Fibroblast of the aortic adventitia (primary cell): ENCODE measurements at places on chromosomes 12 and 14. TPM values are rescaled to one million over a fixed set of nuclear protein-coding genes. Genes with fewer than 3 reads are reported as not detected.

The GDF11 gene
- 2.4 and 4.7 TPM in 2 replicates for total RNA-seq

The KRT73 gene
- not detected in 2 replicates for total RNA-seq

DNA sequence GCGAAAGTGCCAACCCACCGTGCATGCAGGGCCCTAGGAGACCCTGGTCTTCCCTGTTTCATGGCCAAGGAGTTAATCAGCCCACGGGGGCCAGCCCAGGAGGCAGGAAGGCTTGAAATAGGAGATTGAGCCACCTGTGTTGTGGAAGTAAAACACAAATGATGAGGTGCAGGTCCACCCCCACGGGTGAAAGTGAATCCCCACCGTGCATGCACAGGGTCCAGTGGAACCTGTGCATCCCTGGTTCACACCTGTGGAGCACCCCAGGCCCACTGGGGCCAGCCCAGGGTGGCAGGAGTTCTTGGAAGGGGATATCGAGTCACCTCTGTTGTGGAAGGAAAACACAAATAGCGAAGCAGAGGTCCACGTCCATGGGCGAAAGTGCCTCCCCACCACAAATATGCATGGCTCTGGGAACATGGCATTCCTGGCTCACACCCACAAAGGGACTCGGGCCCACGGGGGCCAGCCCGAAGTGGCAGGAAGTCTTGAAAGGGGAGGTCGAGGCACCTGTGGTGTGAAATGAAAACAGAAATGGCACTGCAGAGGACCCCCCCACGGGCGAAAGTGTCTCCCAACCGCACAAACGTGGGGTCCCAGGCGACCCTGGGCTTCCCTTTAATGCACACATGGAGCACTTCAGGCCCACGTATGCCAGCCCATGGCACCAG, 381.5 kb downstream of the ALG10 start:
- no peak for DNase-seq

GRCh38 chr14:66643344-66643743, 135.4 kb downstream of the GPHN start:
- peak; percentile 12 for DNase-seq

DNA sequence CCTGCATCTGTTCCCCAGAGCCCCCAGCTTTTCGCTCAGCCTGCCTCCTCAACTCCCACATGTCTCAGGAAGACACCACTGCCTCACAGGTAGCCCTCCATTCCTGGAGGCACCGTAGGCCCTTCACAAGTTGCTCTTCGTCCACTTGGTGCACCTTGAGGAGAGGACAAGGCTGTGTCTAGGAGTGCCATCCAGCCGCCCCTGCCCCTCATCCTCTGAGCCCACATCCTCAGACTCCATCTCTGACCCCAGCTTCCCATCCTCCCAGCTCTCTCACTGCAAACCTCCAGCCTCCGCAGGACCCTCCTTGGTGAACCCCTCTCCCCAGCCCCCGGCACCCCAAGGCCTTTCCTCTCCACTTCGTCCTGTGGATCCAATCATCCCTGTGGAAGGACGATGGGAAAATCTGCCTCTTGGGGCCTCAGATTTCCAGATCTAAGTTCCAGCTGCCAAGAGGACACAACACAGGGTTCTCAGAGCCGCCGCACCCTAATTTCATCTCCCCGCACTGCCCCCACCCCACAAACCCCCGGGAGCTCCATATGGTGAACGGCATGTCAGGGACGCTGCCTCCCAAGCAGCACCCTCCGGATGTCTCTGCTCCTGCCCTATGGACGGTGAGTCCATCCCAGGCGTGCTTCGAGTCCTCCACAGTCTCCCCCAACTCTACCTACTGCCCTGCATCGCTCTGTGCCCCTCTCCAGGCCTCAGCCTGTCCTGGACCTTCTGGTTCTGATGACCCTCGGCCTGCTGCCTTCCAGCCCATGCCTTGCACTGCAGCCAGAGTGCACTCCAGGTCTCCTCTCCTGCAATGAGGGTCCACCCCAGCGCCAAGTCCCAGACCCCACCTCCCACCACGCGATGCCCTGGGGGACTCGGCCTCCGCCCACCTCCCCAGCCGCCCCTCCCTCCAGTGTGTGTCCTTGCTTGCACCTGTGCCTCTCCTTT, 314.1 kb upstream of the DIO3 start:
- DNase-seq: no peak

- peak; percentile 17 for DNase-seq
Measured at GRCh38 chr12:92912052-92912451, 17.0 kb downstream of the EEA1 start.

- peak; percentile 2 for DNase-seq
Measured at GRCh38 chr14:23259426-23259825, 21.7 kb downstream of the RNF212B start.

GRCh38 chr14:23942587-23942986, 11.0 kb upstream of the DHRS4 start:
- DNase-seq: no peak

- DNase-seq: no peak
Measured at GRCh38 chr12:4323396-4323795, 2.4 kb downstream of the TIGAR start.

The NT5DC3 gene
- total RNA-seq: 7.0 and 11.7 TPM in 2 replicates

- DNase-seq: no peak
Measured at GRCh38 chr14:101198398-101199027, 295.0 kb upstream of the RTL1 start.

The KRAS gene
- 9.2 and 18.6 TPM in 2 replicates for total RNA-seq

DNA sequence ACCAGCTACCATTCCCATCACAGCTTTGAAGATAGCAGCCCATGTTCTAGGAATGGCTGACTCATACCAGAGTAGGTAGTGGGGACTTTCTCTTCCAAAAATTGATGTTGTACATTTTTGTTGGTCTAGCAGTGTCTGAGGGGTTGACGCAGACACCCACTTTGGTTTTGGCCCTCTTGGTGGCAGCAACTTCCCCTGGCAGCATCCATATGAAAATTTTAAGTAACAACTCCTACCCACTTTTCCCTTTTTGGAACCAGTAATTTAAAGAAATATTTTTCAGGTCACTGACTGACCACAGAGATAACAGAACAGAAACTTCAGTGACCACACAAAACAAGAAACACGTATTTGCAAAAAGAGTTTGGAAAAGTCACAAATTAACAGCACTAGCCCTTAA, 162.0 kb upstream of the TMCC3 start:
- DNase-seq: no peak

The NOVA1 gene
- total RNA-seq: 2.7 and 16.9 TPM in 2 replicates

- DNase-seq: peak; percentile 42
Measured at GRCh38 chr12:58765653-58766512, 154.4 kb downstream of the LRIG3 start.

DNA sequence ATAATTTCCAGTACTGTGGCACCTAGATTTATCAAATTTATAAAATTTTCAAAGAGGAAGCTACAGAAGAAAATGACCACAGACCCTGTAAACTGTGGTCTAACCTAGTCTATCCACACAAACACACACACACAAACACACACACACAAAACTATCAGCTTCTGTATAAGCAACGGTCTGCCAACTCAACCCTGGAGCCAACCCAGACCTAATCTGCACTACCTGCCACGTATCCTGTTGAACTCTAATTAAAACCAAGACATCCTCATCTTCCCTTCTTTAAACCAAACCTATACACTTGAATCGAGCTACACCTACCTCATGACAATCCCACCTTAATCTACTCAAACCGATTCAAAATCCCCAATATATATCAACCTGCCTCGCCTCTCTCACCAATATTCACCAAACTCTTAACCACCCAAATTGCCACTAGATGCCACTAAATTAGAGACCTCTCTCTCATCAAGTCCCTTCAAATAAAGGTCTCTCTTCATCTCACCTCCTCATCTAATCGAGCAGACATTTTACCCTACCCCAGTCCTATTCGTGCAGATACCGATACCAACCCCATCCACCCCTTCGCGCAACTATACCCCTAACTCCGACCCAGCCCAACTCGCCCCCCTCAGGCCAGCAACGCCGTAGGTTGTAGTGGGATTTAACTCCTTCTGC, 808 bp downstream of the ACIN1 start:
- no peak for DNase-seq

The CLEC1B gene
- not detected in 2 replicates for total RNA-seq

- no peak for DNase-seq
Measured at GRCh38 chr12:26309634-26310033, 114.3 kb downstream of the SSPN start.

The MON2 gene
- total RNA-seq: 66.1 and 69.1 TPM in 2 replicates

DNA sequence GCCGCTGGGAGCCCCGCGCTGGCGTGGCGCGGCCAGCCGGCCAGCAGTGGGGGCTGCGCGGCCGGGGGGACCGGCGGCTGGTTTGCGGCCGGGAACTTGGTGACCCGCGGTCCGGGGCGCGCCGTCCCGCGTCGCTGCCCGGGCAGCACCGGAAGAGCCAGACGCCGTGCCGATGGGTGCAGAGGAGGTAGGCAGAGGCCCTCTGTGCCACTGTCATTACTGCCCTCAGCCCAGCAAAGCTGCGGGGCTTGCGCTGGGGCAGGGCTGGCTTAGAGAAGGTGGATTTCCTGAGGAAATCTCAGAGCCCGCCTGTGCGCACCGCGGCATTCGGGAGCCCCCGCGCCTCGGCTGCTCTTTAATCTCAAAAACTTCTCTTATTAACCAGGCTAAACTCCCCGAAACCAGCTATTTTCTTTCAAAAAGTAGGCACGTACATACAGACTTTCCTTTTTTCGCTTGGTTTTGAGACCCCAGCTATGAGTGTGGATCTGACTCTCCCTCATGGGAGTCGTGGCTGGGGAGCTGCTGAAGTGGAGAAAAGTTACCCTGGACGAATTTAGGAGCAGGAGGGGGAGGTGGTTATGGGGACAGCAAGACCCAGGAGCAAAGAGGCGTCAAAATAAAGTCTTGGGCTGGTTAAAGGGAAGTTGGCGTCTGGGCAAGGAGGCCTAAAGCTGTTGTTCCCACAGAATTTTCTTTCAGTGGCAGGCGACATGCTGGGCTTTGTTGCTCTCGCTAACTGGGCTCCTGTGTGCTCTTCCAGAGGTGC, 802 bp downstream of the SUSD6 start:
- DNase-seq: no peak

- no peak for DNase-seq
Measured at GRCh38 chr12:53171725-53172329, 8.7 kb upstream of the ZNF740 start.

GRCh38 chr14:66442953-66443571, 43.1 kb upstream of the CCDC196 start:
- no peak for DNase-seq

The ATL1 gene
- 5.2 and 10.7 TPM in 2 replicates for total RNA-seq

DNA sequence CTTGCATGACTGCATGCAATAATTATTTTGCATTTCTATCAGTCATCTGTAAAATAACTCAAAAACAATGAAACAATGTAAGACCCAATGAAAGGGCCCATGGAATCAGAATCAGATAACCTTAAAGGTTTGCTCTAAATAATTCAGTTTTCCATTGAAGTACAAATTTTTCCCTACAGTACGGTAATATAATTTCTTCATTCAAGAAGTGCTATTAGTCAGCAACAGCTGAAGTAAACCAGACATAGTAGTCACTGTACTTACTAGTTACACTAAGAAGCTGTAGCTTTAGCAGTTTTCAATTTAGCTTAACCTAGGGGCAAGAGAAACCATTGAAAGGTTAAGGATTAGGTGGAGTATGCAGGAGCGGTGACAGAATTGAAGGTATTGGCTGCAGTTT, 43.5 kb downstream of the BCAT1 start:
- DNase-seq: peak; percentile 57

DNA sequence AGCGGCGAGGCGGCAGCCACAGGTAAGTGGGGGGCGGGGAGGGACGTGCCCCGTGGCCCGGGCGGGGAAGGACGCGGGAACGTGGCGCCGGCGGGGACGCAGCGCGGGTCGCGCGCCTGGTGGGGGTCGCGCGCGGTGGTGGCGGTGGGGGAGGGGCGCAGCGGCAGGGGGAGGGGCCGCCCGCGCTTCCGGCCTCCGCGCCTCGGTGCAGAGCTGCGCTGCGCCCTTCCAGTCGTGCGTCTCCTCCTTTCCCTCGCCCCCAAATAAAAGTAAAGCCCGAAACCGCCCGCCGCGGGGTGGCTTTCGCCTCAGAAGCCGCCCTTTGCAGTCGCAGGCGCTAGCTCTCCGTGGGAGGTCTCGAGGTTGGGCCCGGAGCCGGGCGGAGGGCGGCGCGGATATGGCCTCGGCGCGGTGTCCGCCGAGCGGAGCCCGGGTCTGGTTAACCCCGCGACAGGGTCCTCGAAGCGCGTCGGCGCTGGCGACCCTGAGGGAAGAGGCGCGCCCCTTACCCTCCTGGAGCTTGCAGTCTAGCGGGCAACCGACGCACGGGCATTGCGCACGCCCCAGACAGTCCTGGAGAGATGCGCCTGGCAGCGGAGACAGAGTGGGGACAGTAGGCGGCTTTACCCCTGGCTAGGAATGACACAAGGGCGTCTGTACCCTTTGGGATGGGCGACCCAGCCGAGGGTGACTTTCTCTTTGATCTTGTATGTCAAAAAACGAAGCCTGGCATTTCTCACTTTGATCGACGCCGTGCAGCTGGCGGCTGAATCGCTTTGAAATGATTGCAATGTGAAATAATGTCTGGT, 589 bp downstream of the ATF1 start:
- DNase-seq: peak; percentile 53

DNA sequence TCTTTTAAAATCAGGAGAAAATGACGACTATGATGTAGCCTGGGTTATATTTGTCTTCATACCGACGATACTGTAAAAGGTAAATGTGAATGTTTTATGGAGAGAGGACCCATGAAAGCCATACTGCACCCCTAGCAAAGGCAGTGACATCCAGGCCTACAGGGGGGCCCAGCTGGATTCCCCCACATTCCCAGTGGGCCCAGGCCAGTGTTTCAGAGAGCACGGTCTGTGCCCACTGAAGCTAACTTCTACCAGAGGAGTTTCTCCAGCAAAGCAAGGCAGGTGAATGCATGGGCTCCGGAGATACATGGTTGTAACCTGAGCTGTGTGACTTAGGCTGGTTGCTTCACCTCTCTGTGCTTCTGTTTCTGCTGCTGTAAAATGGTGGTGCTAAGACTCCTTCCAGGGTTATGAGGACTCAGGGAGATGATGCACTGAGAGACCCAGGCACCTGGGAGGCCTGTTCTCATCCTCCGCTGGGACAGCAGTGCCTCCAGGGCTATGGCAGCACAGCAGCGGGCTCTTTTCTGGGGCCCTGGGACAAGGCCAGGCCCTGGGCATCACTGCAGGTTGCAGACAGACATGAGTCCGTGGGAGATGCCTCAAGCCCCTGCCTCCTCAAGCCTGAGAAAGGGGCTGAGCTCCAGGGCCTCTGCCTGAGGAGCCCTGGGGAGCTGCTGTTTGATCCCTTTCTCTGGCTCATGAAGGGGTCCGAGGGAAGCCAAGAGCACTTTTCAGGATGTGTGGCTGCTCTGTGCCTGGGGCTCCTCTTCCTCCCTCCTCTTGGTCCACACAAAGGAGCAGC, 73.7 kb downstream of the SERPINA3 start:
- no peak for DNase-seq

The DBX2 gene
- total RNA-seq: 0.08 and 0.72 TPM in 2 replicates

DNA sequence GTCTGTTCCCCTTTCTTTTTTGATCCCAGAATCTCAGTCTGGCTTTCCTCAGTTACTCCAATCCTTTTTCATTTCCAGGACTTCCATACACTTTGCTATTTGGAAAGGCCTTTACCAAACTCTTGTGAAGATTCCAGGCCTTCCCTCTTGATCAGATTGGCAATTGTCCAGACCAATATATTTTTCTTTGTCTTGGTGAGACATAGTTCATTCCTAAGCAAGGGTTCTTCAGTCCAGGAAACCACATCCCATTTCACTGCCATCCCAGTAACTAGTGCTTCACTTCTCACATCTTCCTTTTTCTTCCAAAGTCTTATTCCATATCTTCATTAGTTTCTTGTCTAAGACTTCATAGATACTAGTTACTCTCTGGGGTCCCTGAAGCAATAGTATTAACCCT, 2.1 kb upstream of the PTPRQ start:
- DNase-seq: peak; percentile 88

The SLC38A4 gene
- total RNA-seq: 1.6 and 4.6 TPM in 2 replicates

- DNase-seq: no peak
Measured at GRCh38 chr12:4829793-4830162, 79.9 kb upstream of the KCNA1 start.

GRCh38 chr12:101671157-101671791, 26.2 kb upstream of the CHPT1 start:
- no peak for DNase-seq
